Mucosa of gallbladder (tissue), 1 donor: ENCODE measurements at places on chromosomes 2 and 18. TPM values are rescaled to one million over a fixed set of nuclear protein-coding genes. Genes with fewer than 3 reads are reported as not detected.

DNA sequence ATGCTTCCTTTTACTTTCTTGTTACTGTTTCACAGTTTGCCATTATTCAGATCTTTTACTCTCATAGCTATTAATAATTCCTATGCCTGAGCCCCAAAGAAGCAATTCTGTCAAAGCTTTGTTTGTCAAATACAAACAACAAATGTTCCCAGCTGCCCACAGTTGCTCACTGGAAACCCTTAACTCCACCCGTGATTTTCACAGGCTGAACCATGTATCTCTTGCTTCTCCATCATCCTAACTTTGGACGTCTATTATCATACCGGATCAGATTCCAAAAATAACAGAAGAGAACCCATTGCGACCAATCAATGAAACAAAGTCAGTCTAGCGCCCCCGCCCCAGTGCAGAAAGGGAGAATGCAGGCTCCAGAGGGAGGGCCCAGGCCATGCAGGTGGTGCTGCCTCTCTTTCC lies 24.2 kb downstream of the COLEC12 start:
- DNase-seq, result no peak

DNA sequence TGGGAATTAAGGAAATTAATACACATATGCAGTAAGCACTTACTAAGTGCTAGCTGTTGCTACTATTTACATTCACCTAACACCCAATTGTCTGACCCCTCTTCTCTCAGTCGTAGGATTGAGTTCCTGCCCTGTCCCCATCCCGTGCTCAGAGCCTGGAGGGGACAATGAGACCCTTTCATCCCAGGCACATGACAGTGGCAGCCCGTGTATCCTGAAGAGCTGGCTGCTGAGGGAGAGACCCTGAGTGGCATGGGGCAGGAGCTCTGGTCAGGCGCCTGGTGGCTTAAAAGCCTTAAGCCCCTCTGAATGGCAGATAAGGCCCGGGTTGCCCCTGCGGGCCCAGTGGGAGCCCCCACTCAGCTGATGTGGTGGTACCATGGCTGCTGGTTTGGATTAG lies 99.0 kb downstream of the DYSF start:
- DNase-seq, result no peak

- DNase-seq, result no peak
Observed at GRCh38 chr2:229910832-229911412, 10.9 kb downstream of the TRIP12 start.

DNA sequence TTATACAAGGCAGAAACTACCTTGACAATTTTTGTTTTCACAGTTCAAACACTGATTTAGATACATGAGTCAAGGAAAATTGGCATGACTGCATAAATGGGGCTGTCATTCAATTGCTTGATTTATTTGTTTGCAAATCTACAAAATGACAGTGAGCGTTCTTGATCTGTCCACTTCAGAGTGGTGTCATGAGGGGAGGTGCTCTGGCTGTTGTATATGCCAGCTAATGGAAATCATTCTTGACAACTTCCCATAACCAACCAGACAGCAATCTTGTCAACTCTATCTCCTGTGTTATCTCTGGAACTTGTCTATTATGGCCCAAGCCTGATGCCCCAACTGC lies 120.6 kb upstream of the UGP2 start:
- no peak for DNase-seq

- DNase-seq, result no peak
Observed at GRCh38 chr2:157751462-157752058, 122.9 kb upstream of the ACVR1C start.

DNA sequence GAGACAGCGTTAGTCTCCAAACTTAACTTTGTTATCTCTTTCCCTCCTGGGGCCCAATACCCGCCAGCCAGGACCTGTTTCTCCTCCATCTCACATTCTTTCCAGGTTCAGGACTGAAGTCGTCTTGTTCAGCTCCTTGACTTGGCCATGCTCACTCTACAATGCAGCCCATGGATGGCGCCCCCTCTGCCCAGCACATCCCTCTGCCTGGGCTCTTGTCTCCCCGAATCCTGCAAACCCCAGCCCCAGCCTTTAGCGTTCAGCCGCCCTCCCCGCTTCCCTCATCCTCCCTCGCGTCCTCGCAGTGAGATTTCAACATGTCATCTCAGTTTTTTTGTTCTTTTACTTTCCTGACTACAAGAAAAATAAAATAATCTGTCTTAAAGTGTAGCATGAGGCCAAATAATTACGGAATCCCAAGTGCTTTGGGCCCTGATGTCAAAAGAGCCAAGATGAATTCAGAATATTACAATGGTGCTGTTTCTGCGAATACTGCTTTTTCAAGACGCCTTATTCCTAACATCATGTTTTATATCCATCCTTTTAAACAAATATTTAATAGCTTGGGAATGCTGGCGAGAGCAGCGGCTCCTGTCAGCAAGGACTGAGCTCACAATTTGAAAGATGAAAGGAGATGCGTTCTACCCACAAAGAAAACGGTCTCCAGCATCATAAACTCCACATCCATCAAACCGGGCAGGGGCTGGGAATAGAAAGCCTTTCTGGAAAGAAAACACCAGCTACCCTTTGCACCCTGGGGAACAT lies 1.0 kb downstream of the FAM178B start:
- DNase-seq, result no peak

DNA sequence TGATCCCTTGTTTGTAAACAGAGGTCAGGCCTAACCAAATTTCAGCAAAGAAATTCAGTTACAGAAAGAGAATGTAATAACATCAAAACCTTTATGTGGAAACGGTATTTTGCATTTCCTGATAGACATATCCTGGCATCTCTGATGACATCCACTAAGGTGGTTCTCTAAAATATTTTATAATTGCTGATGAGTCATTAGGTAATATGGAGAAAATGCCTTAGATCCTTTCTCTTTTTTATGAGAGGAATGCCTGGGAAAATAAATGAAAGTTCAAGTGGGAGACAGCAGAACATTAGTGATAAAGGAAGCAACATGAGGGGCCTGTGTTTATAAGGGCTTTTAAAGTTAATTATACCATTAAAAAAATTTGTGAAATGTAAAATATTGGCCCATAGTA lies 72.6 kb downstream of the PLCL1 start:
- no peak for DNase-seq

GRCh38 chr2:38788306-38788705 lies 10.3 kb downstream of the GEMIN6 start:
- DNase-seq, result no peak

- DNase-seq, result no peak
Observed at GRCh38 chr2:218960309-218961165, 1.1 kb downstream of the CDK5R2 start.

- no peak for DNase-seq
Observed at GRCh38 chr2:205834796-205835195, 152.5 kb downstream of the NRP2 start.

Gene REG3G
- total RNA-seq, result 0.66 TPM

Gene KCNK3
- 9.1 TPM for total RNA-seq

Gene ALLC
- total RNA-seq, result 0.81 TPM

Gene ACMSD
- total RNA-seq, result 47.0 TPM

Gene UGT1A3
- 0.86 TPM for total RNA-seq
